ENCODE measurements at places on chromosomes 16 and 17. TPM values are rescaled to one million over a fixed set of nuclear protein-coding genes. Genes with fewer than 3 reads are reported as not detected.

The HAP1 gene
- 1.3 TPM for total RNA-seq

The DNAH3 gene
- 0.11 TPM for total RNA-seq

The SOCS3 gene
- total RNA-seq: 30.9 TPM

The PIK3R6 gene
- total RNA-seq: not detected

The ANKRD40 gene
- total RNA-seq: 48.8 TPM

The C16orf54 gene
- total RNA-seq: not detected

The CLEC19A gene
- 0.10 TPM for total RNA-seq

The SYCE1L gene
- total RNA-seq: 2.5 TPM

The TNFAIP1 gene
- 46.9 TPM for total RNA-seq

The GPR139 gene
- not detected for total RNA-seq

The TBC1D3E gene
- not detected for total RNA-seq

The PRRT2 gene
- 0.26 TPM for total RNA-seq

The HOXB2 gene
- total RNA-seq: 0.65 TPM

The SBK1 gene
- total RNA-seq: 0.32 TPM

The ACSM3 gene
- total RNA-seq: 3.8 TPM

The MT1H gene
- total RNA-seq: not detected

The TNFSF13 gene
- 0.83 TPM for total RNA-seq

The CENPN gene
- 64.0 TPM for total RNA-seq

The CRYBA1 gene
- not detected for total RNA-seq

The PRAC2 gene
- total RNA-seq: not detected

The KRTAP1-4 gene
- not detected for total RNA-seq

The KRTAP4-6 gene
- total RNA-seq: not detected

The KLHDC4 gene
- total RNA-seq: 50.5 TPM

The GPR142 gene
- total RNA-seq: not detected

The RNF112 gene
- total RNA-seq: 0.48 TPM

The CDH1 gene
- total RNA-seq: 4.3 TPM

The ABR gene
- total RNA-seq: 131 TPM

The RSL1D1 gene
- total RNA-seq: 229 TPM

The GSDMA gene
- total RNA-seq: not detected

The CENPX gene
- total RNA-seq: 123 TPM

The HCRT gene
- total RNA-seq: not detected

The NECAB2 gene
- 2.2 TPM for total RNA-seq

The KRTAP4-9 gene
- total RNA-seq: not detected

The BCKDK gene
- 52.2 TPM for total RNA-seq

The SPATA22 gene
- total RNA-seq: not detected

All from A549 treated with Hydrocortisone at 1 μM for 4 hours (cell line).